Ovary (tissue), 10 donors: ENCODE measurements at places on chromosomes 5 and 9.

GRCh38 chr9:75265525-75265972 is 177.2 kb downstream of the OSTF1 start:
- peak; percentile 60 for DNase-seq

- DNase-seq, result no peak
Measured at GRCh38 chr5:132190161-132190817, 37.4 kb downstream of the P4HA2 start.

DNA sequence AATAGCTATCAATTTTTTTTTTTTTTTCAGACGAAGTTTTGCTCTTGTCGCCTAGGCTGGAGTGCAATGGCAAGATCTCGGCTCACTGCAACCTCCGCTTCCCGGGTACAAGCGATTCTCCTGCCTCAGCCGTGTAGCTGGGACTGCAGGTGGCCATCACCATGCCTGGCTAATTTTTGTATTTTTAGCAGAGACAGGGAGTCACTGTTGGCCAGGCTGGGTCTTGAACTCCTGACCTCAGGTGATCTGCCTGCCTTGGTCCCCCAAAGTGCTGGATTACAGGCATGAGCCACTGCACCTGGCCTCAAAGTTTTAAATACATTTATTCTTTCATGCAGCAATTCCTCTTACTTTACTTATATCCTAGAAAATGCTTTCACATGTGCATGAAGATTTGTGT is 17.6 kb downstream of the TRIM14 start:
- no peak for DNase-seq

DNA sequence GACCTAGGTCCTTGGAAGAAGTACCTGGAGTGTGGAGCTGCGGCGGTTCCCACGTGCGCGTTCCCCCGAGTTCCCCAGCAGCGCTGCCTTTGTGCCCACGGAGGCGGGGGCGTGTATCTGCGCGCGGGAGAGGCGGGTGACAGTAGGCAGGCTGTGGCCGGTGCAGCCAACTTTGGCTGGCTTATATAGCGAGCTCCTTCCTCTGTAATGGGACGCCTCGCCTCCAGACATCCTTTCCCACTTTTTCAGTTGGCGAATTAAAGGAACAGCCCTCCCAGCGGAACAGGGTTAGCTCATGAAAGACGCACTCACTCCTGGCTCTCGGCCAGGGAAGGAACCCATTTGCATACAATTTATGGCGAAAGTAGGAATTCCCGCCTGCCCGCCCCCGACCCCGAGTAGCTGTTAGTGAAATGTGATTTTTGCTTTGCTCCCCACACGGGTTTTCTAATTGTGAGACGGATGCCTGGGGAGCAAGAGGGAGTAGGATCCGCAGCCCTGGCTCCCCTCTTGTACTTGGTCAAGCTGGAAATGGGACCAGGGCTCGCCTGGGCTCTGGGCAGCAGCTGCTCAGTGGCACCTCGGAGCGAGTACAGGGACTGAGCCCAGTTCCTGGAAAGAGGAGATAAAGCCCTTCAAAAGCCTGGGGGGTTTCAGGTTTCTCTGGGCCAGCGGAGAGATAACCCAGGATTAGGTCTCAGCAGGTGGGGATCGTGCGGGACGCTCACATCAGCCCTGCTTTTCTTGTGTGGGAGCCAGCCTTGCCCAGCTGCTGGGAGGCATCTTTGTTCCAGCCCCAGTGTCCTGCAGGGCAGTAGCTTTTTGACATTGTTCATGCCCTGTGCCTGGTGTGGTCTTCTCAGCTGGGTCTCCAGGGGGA is at the start of gene TNC:
TSS of gene TNC (minus strand) at position 159 of the 880 bp plus-strand sequence. CDS start 27,139 bp downstream, outside the sequence.
- no peak for DNase-seq

DNA sequence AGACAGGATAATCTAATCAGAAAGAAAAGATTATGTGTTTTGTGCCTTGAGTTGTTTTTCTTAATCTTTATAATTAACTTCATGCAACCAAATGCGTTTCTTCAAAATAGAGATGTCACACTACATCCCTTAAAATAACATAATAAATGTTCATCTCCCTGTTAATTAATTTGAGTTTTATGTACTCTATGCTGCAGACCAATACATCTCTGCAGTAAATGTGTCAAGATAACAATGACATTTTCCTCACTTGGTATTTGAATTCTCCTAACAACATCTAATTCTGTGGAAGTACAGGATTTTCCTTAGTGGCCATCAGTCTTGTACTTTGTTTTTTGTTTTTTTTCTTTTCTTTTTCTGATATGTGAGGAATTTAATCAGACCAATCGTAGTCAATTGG is 279.2 kb upstream of the TYRP1 start:
- DNase-seq, result no peak
